SK-N-SH (cell line): ENCODE measurements at places on chromosomes 7 and 10. TPM values are rescaled to one million over a fixed set of nuclear protein-coding genes. Genes with fewer than 3 reads are reported as not detected.

SPDYE8 gene
- polyA plus RNA-seq, result not detected in 2 replicates

DNA sequence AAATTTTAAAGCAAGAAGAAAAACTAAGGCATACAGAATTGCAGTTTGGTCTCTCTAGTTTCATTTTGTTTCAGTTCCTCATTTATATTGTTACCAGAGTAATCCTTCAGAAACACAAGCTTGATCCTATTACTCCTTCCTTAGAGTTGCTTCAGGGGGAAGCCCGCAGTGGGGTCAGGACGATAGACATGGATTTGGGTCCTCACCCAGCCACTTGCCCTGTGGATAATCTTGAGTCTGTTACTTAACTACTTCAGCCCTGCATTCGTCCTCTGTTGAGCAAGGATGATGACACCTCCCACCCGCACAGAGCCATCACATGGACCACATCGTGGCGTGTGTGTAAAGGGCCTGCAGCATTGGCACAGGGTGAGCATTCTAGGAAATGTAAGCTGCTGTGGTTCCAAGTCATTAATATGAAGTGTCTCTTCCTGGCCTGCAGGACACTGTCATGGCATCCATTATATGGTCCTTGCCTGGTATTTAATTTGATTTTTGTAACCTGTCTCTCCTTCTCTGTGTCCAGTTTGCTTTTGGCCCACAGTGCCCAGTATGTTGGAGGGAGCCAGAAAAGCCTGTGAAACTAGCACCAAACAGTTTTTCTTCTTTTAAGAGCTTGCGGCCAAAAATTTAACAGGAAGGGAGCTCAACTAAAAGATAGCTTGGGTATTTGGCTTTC is 111.2 kb downstream of the EEPD1 start:
- peak; percentile 21 for DNase-seq

DNA sequence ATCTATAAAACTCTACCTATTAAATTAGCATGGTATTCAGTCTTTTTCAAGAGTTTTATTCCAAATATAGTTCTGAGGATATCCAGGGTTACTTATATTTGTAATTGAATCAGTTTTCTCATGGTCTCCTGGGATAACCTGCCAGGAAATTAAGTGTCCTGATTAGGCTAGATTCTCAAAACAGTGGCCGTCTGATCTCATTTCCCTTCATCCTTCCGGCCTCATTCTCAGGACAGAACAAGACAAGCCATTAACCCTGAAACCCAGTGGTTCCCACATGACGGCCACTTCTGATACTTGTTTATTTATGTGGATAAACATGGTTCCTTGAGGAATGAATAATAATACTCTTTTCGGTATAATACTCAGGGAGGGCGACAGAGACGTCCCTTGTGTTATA is 417.6 kb upstream of the POT1 start:
- DNase-seq, result no peak

DNA sequence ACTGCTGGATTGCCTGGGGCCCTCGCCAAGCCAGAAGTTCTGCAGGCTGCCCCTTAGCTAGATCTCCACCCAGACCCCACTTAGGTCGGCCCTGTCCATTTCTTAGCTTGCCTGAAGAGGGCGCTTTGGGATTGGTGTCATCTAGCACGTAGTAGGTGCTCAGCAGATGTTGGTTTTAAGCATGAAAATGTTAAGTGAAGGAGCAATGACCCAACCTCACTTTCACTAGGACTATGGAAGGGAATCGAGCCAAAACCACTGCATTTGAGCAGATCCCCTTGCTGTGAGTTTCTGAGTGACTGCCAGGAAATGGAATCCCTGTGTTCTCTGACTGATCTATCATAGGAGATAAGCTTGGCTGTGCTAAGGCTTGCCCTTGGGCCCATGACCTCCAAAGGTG is 131.7 kb upstream of the EEPD1 start:
- DNase-seq, result no peak

DNA sequence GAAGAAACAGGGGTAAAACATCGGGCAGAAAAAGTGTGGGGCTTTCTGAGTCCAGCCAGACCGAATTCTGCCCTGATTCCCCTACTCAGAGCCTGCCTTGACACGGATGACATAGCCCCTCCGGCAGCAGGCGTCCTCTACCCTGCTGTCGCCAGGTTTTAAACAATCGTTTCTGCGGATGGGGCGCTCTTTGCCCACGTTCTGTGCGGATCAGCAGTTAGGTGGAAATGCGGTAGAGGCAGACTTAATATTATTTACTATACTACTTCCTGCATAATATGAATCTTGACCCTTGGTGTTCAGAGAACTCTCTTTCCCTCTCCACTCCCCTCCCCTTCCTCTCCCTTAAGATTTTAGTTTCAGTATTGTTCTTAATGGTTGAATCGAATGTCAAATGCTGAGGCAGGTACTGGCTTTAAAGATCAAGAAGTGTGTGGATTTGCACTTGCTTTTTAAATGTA is 2.4 kb downstream of the GATA3 start:
- no peak for DNase-seq

DNA sequence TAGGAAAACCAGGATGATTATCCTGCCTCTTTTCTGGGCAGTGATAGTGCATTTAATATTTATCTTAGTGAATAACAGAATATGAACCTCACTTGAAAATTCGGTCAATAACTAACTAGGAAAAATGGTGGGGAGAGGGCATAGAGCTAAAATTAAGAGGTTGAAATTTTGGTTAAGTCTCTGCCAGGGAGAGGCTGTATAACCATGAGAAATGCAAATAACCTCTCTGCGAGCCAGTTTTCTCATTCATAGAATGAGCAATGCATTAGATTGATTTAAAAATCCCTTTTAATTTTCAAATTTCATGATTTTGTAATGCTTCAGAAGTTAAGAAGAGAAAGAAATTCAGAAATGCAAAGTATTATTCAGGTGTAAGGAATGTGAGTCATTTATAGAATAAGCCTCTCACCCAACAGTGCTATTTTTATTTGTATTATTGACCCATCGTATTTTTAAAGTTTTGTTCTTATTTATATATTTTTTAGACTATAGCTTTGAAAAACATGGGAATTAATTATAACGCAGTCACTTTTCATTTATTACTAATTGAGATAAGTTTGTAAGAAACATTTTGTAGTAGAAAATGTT is 104.7 kb downstream of the PHF14 start:
- DNase-seq, result no peak
